ENCODE measurements at places on chromosomes 4 and X.
A peak's percentile ranks its signal among the peaks of the same experiment; 100 is the strongest.

GRCh38 chr4:142845293-142846107, 601 bp downstream of the INPP4B start:
- DNase-seq: peak; percentile 29

- peak; percentile 14 for DNase-seq
Observed at GRCh38 chr4:134906404-134907023, 704.9 kb upstream of the PABPC4L start.

DNA sequence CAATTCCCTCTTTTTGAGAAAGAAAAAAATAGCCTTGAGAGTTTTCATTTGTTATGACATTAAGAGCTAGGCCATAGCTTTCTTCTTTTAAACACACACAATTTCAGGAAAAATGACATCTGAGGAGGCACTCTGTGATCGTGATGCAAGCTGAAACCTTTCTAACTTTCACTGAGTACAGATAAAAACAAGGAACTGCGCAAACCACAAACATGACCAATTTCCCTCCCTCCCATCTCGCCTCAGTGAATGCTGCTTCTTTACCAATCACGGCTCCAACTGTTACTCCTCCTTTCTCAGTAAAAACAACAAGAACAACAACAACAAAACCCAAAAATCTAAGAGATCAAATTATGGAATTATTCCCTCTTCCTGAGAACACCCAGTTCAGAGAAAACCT, 626.8 kb downstream of the TLL1 start:
- no peak for DNase-seq

DNA sequence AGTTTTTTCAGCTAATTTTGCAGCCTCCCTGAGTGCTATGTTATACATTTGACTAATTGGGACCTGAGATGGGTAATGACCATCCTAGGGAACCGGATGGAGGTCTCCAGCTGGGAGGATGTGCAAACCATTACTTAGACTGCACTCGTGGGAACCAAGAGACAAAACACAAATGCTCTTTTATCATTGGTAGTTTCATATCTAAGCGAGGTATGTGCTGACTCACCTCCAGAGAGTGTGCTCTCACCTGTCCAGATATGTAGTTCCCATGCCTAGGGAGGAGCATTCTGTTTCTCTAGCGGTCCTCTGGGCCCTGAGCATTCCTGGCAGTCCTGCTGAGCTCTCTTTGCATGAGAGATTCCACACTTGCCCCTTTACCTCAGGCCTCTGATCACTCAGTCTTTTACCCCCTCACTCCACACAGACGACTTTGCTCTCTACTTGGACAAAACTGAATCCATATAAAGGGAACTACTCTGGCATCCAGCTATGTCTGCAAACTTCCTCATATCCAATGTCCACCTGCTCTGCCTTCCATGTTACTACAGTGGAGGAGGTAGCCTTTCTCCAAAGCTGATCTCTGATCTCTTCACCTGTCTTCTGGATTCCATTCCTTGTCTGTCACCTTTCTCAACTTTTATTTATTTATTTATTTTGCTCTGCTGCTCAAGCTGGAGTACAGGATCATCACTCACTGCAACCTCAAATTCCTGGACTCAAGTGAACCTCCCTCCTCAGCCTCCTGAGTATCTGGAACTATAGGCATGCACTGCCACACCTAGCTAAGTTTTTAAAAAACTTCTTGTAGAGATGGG, 88.4 kb downstream of the LRP2BP start:
- no peak for DNase-seq

DNA sequence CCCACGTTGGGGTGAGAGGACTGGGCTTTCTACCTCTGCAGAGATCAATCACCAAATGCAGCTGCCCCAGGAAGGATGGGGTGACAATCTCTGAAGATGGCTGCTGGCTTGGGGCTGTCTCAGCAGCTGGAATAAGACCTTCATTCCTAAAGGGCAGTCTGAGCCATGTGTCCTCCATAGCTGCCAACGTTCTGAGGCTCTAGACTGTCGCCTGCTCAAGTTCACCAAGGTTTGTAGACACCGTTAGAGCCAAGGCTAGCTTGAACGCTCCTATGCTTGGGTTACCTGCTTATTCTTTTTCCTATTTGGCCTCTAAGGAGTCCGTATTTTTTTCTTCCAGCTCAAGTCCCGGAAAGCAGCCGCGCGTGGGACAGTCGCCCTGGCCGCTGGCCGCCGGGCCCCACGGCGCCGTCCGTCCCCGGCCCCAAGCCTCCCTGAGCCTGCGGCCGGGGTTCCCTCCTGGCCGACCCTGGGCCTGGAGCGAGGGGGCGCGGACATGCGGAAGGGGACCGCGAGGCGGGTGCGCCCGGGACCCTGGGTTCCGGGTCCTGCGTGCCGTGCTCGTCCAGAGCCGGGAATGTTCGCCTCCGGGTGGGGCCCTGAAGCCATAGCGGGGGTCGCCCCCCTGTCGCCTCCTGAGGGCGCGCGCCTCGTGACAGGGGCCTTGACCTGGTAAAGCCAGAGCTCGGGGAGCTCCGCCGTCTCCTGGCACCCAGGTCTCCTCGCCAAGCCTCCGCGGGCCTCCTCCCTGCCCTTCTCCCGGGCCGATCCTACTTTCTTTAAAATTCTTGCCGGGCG, 23.3 kb downstream of the MRFAP1 start:
- DNase-seq: no peak

DNA sequence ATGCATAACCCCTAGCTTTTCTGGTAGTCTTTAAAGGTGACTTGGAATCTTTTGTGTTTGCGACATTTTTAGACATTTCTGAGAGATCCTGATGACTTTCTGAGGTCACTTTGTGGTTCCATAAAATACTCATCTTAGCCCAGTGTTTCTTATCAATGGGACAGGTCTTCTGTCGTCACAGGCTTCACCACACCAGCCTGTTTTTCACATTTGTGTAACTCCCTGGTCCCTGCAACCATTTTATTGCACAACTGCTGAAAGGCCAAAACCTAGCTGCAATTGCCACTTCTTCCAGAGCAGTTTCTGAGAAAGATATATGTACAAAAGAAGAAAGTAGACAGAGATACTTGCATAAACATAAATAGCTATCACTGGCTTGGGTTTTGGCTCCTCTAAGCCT, 120.9 kb downstream of the IL15 start:
- DNase-seq: no peak

- DNase-seq: no peak
Observed at GRCh38 chr4:37748485-37748884, 62.3 kb upstream of the RELL1 start.

GRCh38 chr4:30525662-30526315, 194.4 kb upstream of the PCDH7 start:
- no peak for DNase-seq

DNA sequence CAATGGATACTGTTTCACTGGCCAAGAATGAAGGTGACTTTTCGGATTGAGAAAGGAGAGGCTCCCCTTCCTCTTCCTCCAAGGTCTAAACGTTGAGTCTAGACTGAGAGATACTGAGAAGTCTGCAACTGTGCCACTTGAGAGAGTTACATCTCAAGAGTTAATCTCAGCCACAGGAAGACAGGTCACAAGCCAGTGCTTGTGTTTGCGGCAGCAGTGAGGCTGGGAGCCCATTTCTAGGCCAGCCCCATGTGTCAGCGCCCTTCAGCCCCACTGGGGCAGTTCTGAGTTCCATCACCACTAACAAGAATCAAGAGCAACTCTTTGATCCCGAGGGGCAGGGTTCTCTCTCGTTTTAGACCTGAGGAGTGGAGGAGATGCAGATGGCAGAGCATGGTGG, 7.3 kb upstream of the SEC24D start:
- DNase-seq: no peak

DNA sequence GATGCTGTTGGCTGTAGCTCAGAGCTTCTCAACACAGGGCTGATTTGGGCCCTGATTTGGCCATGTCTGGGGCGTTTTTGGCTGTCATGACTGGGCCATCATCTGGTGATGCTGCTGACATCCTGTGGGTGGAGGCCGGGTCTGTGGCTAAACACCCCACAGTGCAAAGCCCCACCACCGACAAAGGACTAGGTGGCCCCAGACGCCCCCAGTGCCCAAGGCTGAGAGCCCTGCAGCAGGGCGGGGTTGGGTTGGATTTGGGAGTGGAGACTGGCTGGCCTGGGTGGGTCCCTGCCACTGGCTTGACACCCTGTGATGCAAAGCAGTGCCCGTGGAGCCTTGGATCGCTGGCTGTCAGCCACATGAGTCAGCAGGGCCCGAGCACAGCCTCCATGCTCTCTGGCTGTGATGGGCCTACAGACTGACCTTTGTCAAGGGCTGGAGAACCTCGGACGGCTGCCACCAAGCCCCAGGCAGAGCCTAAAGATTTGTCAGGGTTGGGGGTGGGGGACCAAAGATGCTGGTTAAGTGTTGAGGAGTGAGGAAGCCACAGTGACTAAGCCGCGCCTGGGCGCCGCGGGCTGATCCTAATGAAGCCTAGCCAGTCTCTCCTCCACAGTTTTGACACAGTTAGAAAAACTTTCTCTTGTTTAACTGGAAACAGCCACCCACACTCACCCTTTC, 28.3 kb downstream of the CYTL1 start:
- DNase-seq: no peak

All from renal pelvis (tissue), 12 donors.